ENCODE measurements at places on chromosomes 5 and 9.

GRCh38 chr9:135847833-135848232, 59.5 kb downstream of the CAMSAP1 start:
- no peak for DNase-seq

DNA sequence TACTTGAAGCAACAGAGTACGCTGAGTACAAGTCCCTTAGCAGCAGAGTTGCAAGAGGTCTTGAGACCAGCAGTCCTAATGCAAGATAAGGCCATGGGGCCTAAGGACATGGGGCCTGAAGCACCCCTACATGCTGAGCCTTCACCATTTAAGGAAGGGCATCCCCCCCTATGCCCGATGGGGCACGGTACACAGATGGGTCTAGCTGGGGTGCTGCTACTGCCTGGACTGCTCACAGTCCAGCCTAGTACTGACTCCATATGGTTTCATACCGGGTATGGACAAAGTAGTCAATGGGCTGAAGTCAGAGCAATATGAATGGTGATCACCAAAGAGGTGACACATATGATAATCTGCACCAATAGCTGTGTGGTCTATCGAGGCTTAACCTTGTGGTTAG, 178.3 kb downstream of the PDE4D start:
- DNase-seq, result no peak

GRCh38 chr9:114238472-114238871, 83.1 kb downstream of the COL27A1 start:
- no peak for DNase-seq

GRCh38 chr9:130426467-130426773, 18.3 kb upstream of the ASS1 start:
- no peak for DNase-seq

- no peak for DNase-seq
Measured at GRCh38 chr9:27151693-27152404, 42.8 kb downstream of the TEK start.

DNA sequence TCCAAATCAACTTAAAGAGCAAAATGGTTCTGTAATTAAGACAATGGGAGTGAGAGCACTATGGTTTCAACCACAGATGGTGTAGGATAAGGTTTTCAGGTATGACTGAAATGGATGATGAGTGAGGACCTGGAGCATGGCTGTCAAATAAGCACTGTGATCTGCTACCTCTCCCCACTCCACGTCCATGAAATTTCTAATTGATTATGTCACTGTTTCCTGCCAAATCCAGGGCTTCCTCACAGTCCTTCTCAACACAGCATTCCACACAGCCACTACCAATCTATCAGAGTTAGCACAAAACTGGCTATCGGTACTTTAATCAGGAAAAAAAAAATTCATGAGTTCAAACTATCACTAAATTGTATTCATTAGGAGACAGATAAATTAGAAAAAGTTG, 420.4 kb upstream of the WWC1 start:
- DNase-seq, result no peak
